ENCODE measurements at places on chromosomes 16 and 17.

DNA sequence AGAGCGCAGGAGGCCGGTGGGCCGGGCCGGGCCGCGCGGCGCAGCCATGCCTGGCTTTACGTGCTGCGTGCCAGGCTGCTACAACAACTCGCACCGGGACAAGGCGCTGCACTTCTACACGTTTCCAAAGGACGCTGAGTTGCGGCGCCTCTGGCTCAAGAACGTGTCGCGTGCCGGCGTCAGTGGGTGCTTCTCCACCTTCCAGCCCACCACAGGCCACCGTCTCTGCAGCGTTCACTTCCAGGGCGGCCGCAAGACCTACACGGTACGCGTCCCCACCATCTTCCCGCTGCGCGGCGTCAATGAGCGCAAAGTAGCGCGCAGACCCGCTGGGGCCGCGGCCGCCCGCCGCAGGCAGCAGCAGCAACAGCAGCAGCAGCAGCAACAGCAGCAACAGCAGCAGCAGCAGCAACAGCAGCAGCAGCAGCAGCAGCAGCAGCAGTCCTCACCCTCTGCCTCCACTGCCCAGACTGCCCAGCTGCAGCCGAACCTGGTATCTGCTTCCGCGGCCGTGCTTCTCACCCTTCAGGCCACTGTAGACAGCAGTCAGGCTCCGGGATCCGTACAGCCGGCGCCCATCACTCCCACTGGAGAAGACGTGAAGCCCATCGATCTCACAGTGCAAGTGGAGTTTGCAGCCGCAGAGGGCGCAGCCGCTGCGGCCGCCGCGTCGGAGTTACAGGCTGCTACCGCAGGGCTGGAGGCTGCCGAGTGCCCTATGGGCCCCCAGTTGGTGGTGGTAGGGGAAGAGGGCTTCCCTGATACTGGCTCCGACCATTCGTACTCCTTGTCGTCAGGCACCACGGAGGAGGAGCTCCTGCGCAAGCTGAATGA lies 606 bp downstream of the THAP11 start:
- DNase-seq, result peak; percentile 17

GRCh38 chr17:75601057-75601987 lies 13.7 kb downstream of the MYO15B start:
- peak; percentile 53 for DNase-seq

GRCh38 chr16:3998793-3999478 lies 117.3 kb downstream of the ADCY9 start:
- no peak for DNase-seq

DNA sequence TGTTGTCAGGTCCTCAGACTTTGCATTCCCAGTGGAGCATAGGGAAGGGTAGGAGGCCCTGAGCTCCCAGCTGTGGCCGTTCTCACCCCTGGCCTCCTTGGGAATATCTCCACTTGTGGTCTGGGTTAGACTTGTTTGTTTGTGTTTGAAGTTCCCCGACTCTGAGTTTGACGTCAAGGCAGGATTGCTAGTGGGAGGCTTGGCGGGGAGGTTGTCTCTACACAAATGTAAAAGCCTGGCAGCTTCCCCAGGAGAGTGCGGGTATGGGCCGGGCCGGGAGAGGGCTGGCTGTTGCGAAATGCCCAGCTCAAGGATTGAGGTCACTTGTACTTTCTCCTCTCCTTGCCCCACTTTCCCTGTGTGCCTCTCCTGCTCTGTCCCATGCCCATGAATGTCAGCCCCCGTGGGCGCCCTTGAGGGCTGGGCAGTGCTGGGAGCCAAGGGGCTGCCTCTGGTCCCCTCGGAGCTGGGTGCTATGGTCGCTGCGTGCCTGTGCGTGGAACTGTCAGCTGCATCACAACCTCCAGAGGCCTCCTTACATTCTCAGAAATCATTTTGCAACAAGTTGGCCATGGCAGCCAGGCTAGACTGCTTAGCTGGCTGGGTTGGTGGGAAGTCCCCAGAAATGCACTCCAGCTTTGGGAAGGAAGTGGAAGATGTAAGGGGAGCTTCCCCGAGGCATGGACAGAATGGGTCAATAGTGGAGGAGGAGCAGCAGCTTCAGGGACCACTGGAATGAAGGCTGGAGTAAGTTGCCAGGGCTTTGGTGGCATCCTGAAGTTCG lies 84.3 kb downstream of the KSR1 start:
- DNase-seq, result peak; percentile 83

- DNase-seq, result peak; percentile 66
Measured at GRCh38 chr17:68296217-68297191, 5.2 kb downstream of the ARSG start.

- DNase-seq, result no peak
Measured at GRCh38 chr16:85530370-85530739, 82.8 kb upstream of the GSE1 start.

- no peak for DNase-seq
Measured at GRCh38 chr17:15941781-15942180, 3.1 kb upstream of the ADORA2B start.

DNA sequence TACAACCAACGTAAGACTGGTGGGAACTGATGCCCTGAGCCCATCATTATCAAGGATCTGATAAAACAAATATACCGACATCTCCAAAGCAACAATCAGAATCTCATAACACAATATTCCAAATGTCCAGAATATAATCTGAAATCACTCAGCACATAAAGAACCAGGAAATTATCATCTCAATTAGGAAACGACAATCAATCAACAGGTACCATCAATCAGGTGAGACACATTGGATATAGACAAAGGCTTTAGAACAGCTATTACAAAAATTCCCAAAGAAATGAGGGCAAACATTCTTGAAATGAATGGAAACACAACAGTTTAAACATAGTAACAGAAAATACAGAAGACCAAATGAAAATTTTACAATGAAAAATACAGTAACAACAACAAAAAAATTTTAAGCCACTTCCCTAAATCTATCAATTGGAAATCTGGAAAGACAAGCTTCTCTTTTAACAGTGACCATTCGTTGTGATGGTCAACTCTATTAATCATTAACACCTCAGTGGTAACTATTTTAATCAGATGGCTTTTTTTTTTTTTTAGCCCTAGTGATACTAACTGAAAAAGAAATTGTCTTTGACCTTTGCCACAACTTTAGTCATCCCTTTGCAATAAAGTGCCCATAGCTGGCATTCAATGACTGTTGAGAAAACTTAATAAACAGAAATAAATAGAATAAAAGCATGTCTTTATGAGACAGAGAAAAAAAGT lies 70.4 kb downstream of the USP32 start:
- no peak for DNase-seq

GRCh38 chr17:67004181-67004580 lies 39.7 kb downstream of the CACNG4 start:
- DNase-seq, result no peak

GRCh38 chr17:35788477-35789368 lies 6.7 kb downstream of the MMP28 start:
- DNase-seq, result no peak

DNA sequence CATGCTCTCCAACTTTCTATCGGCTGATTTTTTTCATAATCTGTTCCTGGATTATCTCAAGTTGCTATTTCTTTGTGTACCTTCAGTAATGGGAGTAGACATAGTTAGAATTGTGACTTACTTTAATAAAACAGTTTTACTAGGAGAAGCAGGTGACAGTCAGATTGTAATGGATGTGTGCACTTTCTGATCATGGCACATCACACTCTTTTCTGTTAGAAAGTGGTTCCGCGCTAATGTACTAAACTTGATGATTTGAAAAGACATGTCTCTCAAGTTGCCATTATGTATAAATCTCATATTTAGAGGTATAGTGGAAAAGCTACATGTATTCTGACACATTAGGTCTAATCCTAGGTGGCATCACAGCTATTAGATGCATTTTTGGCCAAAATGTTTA lies 121.3 kb upstream of the CDH8 start:
- DNase-seq, result no peak

- no peak for DNase-seq
Measured at GRCh38 chr17:40556198-40556661, 9.0 kb downstream of the CCR7 start.

GRCh38 chr17:18129041-18129502 lies 20.5 kb downstream of the MYO15A start:
- DNase-seq, result no peak

DNA sequence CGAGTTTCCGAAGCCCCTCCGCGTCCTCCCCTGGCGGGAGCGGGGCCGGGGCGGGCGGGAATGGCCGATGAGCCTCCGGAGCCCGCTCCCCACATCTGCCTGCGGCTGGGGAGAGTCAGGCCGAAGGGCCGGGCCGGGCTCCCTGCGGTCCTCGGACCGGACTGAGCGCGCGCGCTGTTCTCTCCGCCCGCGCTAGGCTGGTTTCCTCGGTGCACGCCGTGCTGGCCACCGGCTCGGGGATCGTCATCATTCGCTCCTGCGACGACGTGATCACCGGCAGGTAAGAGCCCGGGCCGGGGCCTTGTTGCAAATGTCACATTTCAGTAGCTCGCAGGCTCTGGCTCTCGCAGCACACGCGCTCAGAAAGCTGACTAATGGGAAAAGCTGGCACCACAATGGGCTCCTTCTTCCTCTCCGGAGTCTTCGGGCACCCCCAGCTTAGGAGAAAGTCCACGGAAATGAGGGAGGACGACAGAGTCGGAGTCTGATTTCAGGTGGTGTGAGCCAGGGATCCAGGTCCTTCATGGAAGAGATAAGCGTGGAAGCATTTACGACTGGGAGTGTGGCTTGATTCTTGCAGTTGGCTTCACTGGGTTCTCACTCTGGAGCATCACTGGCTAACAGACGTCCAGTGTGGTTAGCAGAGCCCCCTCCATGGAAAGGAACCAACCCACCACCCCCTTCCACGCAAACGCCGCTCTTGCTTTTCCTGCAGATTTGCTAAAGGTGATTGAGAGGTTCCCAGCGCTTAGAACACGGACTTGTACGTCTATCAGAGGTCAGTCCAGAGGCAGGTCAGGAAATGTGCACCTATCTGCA lies 715 bp downstream of the TLCD3A start:
- no peak for DNase-seq

DNA sequence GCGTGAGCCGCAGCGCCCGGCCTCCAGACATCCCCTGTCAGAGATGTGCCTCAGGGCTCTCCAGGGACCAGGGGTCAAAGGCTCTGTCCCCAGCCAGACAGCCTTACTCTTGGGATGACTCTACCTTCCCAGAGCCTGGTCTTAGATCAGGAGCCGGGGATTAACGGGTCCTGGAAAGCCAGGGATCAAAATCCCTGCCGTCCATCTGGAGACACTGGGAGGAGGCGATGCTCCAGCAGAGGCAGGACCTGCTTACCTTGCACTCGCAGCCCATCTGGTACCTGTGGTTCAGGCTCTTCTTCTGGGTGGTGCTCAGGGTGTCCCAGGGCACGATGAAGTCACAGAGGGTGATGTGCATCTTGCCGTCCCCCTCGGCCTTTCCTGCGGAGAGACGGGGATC lies 16.7 kb upstream of the USP36 start:
- DNase-seq, result no peak

All from AML-193 (cell line).